ENCODE measurements at places on chromosomes 2 and 18.
A peak's percentile ranks its signal among the peaks of the same experiment; 100 is the strongest.

DNA sequence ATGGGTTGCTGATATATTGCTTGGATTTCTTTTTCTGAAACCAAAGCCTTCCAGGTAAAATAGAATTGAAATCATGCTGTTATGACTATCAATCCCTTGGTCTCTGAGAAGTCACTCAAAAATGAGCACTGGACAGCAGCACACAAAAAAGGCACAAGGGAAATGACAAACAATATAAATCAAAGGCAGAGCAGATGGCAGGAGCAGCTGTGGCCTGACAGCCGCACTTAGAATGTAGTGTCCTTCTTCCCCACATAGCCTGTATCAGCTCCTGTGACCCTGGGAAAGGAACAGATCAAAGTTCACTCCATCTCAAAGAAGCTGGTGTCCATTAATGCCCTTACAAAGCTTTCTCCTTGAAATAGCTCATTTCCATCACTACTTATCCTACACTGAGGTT lies 326.7 kb downstream of the SUCLG1 start:
- DNase-seq, result no peak

GRCh38 chr2:32962690-32963089 lies 15.9 kb downstream of the LTBP1 start:
- DNase-seq, result no peak

DNA sequence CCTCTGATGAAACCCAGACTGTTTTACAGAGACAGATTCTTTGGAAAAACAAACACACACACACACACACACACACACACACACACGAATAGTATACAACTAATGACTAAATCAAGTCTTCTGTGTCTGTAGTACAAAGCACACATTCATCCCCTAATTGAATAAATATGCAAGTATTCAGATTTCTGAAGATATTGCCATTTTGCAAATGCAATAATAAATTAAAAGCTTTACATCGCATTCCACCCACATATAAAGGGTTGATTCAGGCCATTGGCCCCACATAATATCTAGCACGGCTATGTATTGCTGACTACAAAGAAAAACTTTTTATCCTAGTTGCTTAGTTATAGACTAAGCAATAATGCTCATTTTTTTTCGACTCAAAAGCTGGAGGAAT lies 86.2 kb downstream of the PAX3 start:
- DNase-seq, result no peak

DNA sequence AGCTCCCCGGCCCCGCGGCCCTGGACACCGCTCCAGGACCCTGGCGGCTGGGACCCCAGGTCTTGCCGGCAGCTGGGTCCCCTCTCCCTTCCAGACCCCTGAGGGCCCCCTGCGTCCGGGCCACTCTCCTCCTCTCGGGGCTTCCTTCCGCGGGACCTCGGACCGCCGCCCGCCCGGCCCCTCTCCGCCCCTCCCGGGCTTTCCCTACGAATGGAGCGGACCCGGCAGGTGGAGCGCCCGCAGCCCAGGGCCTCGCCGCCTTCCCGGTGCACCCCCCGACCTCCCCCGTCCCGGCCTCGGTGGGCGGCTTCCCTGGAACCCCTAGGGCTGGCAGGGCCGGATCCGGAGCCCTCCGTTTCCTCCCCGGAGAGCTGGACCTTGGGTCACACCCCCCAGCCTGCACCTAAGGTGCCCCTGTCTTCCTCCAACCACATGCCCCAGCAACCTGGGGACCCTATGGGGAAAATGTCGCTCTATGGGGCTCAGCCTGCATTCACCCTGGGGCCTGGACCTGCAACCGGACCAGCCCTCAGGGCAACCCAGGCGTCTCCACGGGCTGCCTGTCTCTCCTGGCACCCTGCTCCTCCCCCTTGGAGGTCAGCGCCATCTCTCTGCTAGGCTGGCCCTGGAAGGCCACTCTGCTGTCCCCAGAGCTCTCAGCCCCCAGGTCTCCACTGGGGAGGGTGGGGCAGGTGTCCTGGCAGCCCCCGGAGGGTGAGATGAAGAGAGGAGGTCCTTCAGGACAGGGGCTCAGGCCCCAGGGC lies 730 bp downstream of the B3GNT7 start:
- DNase-seq, result no peak

DNA sequence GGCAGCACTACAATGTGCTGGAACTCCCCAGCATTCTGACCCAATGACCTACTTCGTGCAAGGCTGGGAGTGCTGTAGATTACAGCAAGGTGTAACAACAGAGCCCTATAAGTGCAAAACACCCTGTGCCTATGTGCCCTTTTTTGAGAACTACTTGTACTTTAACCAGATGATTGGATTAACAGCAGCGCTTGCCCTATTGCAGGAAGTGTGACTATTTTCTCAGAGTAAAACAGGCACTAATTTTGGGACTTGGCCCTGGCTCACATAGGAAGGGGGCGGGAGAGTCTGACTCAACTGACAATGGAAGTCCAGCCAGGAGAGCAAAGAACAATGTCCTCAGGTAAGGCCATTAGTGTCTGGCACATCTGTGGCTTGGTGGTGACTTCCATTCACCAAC lies 35.6 kb upstream of the RNF125 start:
- no peak for DNase-seq

GRCh38 chr2:17756668-17757067 lies 2.7 kb downstream of the GEN1 start:
- peak; percentile 39 for DNase-seq

GRCh38 chr18:27014841-27015240 lies 149.3 kb upstream of the AQP4 start:
- no peak for DNase-seq

DNA sequence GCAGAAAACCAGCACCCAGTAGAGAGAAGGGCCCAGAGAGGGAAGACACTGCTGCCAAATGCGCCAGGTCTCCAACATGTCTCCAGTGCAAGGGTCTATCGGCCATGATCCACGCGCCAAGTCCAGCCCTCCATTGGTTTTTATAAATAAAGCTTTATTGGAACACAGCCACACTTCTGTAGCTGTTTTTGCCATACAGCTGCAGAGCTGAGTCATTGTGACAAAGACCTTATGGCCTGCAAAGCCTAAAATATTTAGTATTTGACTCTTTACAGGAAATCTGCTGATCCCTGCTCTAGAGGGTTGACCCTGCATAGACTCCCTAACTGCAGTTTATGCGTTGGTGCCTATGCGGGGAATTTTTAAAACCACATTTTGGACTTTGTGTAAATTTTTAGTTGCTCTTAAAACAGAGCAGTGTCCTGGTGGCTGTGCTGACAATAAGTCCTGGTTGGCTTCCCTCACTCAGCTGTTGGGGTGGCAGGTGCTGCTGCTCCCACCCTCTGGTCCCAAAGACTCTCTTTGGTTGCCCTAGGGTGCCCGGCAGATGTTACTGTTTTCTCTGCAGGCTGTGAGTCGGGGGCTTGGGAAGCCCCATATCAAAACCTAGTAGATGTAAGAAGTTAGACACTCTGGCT lies 154.9 kb downstream of the CTIF start:
- peak; percentile 47 for DNase-seq

DNA sequence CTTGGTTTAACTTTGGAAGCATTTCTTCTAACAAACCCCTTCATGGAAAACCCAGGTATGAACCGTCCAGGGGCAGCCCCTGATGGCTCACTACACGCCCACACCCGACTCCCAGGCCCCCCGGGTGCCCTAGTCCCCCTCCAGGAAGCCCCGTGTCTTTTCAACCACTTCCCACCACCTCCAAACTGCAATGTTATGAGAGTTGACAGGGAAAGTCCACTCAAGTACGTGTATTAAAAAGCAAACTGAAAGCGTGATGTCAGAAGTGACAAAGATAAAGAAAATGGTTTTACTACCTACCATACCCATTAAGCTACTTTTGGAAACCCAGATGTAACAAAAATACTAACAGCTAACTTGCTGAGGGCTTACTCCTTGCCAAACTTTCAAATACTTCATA lies 51.5 kb downstream of the L3MBTL4 start:
- no peak for DNase-seq

- no peak for DNase-seq
These were observed 218.6 kb downstream of the SH3RF3 start for GRCh38 chr2:109347626-109348025.

DNA sequence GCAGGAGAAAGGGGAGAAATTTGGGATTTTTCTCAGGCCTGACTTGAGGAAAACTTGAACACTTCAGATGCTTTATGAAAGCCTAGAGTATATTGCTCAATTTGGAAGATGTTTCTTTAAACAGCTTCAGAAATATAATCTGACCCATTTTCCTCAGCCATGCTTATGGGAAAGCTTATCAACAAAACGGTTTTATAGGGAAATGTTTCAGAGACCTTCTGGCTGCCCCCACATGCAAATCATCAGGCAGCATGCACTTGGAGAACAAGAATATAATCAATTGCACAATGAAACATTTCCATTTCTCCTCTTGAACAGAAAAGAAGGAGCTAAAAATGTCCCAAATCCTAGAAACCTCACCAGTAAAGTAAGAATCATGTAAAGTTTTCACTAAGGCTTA lies 411.2 kb upstream of the ETAA1 start:
- DNase-seq, result no peak

DNA sequence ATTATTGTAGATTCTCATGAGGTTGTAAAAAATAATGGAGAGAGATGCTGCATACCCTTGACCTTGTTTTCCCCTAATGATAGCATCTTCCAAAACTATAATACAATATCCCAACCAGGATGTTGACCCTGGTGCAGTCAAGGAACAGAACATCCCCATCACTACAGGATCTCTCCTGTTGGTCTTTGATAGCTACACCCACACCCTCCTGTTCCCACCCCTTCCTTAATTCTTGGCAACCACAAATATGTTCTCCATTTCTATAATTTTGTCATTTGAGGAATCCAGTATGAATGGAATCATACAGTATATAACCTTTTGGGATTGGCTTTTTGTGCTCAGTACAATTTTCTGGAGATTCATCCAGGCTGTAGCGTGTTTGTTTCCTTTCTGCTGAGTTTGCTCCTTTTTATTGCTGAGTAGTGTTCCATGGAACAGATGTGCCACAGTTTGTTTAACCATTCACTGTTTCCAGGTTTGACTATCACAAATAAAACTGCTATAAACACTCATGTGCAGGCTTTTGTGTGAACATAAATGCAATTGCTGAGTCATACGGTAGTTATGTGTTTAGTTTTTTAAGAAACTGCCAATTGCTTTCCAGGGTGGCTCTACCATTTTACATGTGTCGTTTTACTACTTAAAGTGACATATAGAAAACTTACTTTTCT lies 22.2 kb downstream of the MCFD2 start:
- peak; percentile 75 for DNase-seq

DNA sequence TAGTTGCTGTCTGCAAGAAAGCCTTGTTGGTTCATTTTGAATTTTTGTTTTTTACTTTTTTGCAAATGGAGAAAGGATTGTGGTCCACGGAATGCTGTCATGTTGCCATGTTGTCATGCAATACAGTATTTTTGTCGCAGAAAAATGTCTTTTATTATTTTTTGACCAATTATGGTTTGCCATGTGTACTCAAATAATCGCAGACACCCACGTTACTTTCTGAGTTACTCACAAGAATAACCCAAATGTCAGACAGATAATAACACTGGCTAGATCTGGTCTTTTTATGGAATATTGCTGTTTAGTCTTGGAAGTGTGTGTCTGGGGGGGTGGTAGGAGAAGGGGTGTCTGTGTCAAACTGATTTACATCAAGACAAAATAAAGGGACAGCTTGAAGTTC lies 188.9 kb downstream of the LTBP1 start:
- peak; percentile 33 for DNase-seq

DNA sequence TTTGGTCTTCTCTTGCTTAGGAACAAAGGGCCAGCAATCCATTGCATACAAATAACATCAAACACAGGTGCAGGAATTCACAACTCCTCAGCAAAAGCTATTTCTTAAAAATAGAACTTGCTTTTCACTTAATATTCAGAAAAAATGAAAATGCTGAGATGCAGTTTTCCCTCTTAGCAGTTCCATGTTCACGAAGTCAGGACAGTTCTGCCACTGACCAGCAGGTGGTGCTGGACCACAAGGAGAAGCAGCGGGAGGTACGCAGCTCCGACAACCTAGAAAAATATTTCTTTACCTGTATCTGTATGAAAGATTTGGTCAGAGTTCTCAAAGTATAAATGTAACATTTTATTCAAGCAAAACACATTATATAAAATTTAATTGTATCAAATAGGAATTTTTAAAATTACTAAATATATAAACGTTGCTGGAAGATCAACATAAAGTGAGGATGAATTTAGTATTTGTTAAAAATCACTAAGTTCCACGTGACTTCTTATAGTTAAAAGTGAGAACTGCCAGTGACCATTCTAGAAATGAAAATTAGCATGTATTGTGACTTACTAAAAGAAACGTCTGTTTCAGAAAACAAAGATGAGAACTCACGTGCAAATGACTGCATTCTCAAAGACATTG lies 48.8 kb downstream of the ADNP2 start:
- DNase-seq, result peak; percentile 76

DNA sequence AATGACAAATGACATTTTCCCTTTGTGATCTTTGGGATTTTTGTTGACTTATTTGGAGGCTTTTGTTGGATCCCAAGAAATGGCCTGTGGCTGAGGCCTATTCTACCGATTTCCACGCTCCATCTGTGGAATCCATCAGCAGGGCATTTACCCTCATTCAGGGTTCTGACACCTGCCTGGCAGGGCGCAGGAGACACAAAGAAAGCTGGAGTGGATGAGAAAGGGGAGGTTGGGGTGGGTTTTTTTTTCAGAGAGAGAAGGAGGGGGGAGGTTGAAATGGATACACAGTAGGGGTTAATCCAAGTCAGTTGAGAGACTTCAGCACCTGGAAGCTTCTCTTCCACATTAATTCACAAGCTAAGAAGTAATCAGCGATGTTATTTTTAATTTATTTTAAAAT lies 59.7 kb downstream of the PAX3 start:
- DNase-seq, result no peak

- peak; percentile 15 for DNase-seq
These were observed 283.4 kb downstream of the CLIP4 start for GRCh38 chr2:29398384-29399237.

- DNase-seq, result no peak
These were observed 55.0 kb downstream of the ARHGAP25 start for GRCh38 chr2:68789603-68790002.

- peak; percentile 43 for DNase-seq
These were observed 436.4 kb downstream of the ZNF521 start for GRCh38 chr18:24915547-24915946.

- DNase-seq, result no peak
These were observed 178.8 kb upstream of the RAB6C start for GRCh38 chr2:129800686-129801085.

GRCh38 chr2:224206816-224207215 lies 167.7 kb upstream of the SERPINE2 start:
- peak; percentile 17 for DNase-seq

- no peak for DNase-seq
These were observed 13.1 kb upstream of the GPR55 start for GRCh38 chr2:230938098-230938497.

GRCh38 chr2:214482728-214483127 lies 71.9 kb downstream of the VWC2L start:
- DNase-seq, result no peak

Data from ELR (cell line).